Activated CD4-positive, alpha-beta T cell treated with anti-CD3 and anti-CD28 coated beads for 24 hours (primary cell): ENCODE measurements at places on chromosomes 1 and 21.

DNA sequence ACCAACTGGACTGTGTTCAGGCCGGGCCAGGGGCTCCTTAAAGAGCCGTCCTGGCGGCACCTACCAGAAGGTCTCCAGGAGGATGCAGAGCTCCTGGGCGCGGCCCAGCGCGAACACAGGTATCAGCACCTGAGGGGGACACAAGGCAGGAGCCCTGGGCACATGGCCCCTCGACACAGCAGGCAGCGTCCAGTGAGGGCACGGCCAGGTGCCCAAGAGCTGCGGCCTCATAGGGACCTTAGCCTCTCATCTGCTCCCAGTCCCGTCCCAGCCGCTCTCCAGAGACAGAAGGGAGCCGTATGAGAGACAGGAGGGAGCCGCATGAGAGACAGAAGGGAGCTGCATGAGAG is 5.8 kb downstream of the PUSL1 start:
- no peak for DNase-seq

DNA sequence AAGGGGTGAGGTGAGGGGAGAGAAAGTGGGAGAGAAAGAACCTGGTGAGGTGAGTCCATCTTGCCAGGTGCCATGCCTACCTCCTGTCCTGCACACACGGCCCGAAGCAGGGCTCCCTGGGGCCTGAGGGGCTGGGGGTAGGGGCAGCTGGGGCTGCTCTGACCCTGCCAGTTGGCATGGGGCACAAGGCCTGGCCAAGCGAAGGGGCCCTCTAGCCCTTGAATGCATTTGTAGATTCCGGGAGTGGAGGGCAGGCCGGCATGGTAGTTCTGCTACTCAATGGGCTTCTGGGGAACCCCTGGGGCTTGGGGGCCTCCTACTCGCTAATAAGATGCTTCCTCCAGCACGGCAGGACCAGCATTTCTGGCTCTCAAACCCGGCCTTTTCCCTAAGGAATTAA is 3.6 kb upstream of the PRDM16 start:
- DNase-seq: no peak

- DNase-seq: no peak
Measured at GRCh38 chr21:39116761-39117439, 66.4 kb downstream of the PSMG1 start.

- no peak for DNase-seq
Measured at GRCh38 chr1:213303286-213303685, 252.2 kb downstream of the RPS6KC1 start.

DNA sequence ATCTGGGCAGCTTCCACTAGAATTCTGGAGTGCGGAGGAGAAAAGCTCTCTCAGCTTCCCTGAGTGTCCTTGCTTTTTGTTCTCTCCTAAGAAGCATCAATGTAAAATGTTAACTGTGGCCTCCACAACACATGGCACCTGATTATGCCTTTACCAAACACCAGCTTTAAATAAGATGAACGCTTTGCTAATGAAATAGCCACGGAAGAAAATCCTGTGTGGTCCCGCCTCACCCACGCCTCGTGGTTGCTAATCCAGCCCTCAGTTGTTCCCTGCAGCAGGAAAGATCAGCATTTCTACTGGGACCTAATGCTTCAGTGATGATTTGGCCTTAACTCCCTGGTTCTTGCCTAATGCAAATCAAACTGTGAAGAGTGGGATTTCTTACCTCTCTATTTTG is 1.8 kb upstream of the ERG start:
- DNase-seq: no peak

GRCh38 chr1:241841691-241842090 is 6.3 kb upstream of the EXO1 start:
- DNase-seq: no peak

GRCh38 chr1:216815260-216816131 is 92.3 kb upstream of the ESRRG start:
- DNase-seq: no peak
